HT1080 (cell line): ENCODE measurements at places on chromosomes 2 and 18. TPM values are rescaled to one million over a fixed set of nuclear protein-coding genes. Genes with fewer than 3 reads are reported as not detected.

Gene CD207
- total RNA-seq, result not detected in 2 replicates

Gene VWA3B
- not detected in 2 replicates for total RNA-seq

Gene KCNG2
- total RNA-seq, result not detected in 2 replicates

DNA sequence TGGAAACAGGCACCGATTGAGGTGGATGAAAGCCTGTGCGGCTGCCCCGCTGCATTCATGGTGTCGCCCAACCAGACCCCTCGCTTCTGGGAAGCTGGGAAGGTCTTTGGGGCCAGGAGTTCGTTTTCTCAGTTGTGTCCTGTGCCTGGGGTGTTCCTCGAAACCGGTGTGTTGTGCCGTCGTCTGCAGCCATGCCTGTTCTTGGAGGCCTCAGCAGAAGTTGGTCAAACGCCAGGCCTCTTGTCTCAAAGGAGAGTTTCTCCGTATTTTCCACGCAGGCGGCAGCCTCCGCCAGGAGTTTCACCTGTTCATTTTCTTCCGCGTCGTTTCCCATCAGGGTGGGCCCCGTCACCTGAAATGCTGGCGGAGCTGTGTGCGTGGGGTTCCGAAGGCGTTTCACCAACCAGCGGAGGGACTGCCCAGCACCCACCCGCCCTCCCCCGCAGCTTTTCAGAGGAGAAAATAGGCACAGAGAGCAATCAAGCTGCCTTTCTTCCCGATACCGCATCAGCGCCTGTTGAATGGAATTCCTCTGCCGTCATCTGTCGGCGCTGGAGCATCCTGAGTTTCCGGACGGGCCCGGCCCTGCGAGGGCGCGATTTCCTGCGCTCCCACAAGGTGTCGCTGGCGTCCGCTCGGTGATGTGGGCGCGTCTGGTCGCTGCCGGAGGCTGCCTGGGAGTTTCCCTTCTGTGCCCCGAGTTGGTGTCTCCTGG, 17.0 kb upstream of the NFATC1 start:
- peak; percentile 67 for DNase-seq

DNA sequence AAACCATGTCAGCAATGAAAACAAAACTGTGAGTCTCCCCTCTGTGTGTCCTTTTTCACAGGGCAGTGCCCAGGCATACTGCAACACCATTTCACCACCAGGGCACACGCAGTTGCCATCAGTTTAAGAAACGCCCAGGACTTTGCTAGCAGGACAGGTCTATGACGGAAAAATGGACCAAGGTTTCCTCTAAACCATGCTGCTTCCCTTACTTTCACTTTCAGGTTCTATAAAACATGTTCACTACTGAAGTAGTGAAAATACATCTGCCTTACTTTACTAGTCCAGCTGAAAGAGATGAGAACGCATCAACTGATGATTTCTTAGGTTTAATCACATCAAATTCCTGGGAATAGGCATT, 110.5 kb downstream of the TCF4 start:
- peak; percentile 73 for DNase-seq

GRCh38 chr18:53056064-53056463, 716.1 kb downstream of the DCC start:
- DNase-seq, result no peak

- peak; percentile 70 for DNase-seq
Measured at GRCh38 chr2:219522111-219523030, 8.1 kb downstream of the ASIC4 start.

GRCh38 chr18:48949606-48950535, 894 bp downstream of the SMAD7 start:
- DNase-seq, result peak; percentile 63
